ENCODE measurements at places on chromosomes 3 and 15. TPM values are rescaled to one million over a fixed set of nuclear protein-coding genes. Genes with fewer than 3 reads are reported as not detected.
A peak's percentile ranks its signal among the peaks of the same experiment; 100 is the strongest.

DNA sequence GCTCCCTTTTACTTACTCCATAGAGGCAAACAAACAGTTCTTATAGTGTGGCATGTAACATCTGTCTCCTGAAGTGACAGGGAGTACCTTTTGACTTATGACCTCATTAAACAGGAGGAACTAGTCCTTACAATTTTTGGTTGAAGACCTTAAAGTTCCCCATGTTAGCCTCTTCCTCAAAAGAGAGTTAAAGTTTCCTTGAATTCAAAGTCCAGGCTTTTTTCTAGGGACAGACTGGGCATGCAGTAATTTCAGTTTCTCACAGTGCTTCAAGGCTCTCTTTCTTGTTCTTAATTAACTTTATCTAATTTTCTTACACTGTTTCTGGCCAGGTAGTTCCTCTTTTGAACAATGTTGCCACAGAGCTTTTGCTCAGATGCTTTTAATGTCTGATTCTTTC, 12.1 kb downstream of the GOLM2 start:
- no peak for DNase-seq

- no peak for DNase-seq
Observed at GRCh38 chr3:162729686-162730085, 1233.1 kb downstream of the OTOL1 start.

ZDHHC23 gene
- total RNA-seq = 14.8 TPM

- DNase-seq = no peak
Observed at GRCh38 chr3:46669191-46669999, 24.1 kb downstream of the ALS2CL start.

DNA sequence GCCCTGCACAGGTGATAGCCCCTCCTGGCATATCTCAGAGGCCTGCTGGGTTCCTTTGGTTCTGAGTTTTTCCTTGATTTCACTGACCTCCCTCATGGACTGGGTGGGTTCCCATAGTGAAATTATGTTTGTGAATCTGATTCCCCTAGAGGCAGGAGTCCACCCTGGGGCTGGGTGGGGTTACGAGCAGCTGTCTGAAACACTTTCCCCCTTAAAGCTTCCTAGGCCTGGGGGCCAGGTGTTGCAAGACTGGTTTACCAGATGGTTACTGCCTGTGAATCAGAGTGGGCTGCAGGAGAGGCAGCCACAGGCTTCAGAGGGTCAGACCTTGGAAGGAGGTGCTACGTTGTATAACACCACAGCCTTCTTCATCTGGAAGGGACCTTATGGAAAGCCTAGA, 34.3 kb downstream of the IL20RB start:
- no peak for DNase-seq

DNA sequence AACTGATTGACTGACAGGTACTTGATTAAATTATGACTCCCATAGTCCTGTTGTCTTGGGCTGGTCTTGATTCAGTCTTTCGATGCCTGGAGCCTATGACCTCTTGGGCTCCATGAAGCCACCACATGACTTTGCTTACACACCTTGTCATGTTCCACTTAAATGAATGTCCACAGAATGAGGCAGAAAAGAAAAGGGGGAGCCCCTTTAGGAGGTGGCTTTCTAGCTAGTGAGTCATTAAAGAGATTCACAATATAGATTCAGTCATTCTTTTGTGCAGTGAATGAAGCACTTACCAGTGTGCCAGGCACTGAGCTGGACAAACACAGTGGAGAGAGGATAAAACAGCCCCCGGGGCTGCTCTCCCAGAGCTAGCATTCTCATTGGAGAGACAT, 17.1 kb downstream of the VIPR1 start:
- DNase-seq = no peak

DNA sequence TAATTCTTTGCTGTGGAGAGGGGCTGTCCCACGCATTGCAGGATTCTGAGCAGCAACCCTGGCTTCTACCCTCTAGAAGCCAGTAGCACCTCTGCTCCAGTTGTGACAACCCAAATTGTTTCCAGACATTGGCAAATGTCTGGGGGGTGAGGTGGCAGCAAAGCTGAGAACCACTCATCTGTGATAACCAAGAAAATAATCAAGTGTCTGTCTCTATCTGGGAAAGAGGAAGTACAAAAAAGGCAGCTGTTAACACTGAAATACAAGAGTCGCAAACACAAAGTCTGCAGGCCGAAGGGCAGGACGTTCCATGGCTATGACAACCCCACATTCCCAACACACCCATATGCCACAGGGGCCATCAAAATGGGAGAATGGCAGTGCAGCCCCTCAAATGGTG, 42.2 kb upstream of the GNB5 start:
- no peak for DNase-seq

ZNF501 gene
- 6.6 TPM for total RNA-seq

DNA sequence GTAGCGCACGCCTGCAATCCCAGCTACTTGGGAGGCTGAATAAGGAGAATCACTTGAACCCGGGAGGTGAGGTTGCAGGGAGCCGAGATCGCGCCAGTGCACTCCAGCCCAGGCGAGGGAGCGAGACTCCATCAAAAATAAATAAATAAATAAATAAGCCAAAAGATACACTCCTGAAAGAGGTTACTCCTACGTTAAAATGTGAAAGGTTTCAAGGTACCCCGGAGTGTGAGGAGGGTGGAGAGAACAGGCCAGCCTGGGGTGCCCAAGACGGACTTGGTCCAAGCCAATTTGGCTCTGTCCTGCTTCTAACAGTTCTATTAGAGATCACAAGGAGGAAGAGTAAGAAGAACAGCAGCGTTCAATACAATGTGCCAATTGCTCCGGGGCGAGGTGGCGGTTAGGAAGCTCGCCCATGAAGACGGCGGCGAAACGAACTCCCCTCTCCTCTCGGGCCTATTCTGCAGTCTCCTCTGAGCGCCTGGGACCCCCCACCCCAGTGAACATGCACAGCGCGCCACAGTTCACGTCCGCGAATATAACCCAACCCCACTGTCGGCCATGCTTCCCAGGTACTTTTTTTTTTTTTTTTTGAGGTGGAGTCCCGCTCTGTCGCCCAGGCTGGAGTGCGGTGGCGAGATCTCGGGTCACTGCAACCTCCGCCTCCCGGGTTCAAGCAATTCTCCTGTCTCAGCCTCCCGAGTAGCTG, 942 bp downstream of the ELP6 start:
- DNase-seq = peak; percentile 45

DNA sequence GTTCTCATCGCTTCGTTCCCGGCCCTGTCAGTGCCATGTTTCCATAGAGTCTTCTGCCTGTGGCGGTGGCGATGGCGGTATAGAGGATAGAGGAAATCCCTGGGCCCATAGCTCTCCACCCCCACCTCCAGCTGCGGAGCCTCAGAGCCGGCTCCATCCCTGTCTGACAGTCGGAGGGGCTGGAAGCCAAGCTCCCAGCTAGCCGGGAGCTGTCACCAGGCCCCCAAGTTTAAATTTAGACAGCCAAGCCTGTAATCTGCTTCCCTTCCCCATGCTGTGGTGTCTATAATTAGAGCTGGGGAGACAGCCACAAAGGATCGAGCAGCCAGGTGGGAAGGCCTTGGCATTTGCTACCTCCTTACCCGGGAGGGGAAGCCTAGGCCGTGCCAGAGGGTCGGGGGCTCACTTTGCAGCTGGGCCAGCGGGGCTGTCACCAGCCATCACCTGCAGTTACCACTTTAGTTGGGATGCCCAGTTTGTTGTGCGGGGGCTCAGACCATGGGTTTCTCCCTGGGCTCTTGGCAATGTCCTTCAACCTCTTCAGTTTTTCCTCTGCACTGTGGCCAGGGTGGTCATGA, 56.3 kb upstream of the SEC13 start:
- DNase-seq = no peak

CCR9 gene
- not detected for total RNA-seq

MYEF2 gene
- 60.7 TPM for total RNA-seq

- no peak for DNase-seq
Observed at GRCh38 chr3:31793821-31794220, 187.2 kb downstream of the OSBPL10 start.

GRCh38 chr3:175983379-175983778, 1124.2 kb downstream of the NAALADL2 start:
- no peak for DNase-seq

DNA sequence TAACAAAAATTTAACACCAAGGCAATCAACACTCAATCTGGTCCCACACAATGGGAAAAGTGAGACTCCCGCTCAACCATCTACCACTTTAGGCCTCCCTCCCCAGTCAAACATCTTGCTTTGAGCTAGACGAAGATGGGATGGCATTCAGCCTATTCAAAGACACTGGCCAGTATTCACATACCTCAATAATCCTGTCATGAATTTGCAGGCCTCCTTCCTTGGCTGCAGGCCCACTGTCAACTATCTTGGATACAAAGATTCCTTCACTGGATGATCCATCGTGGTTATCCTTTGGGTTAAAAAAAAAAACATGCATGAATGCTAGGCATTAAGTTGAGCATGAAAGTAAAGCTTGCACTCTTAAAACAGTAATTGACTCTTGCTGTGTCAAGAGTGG, 22.6 kb downstream of the PDZRN3 start:
- DNase-seq = no peak

P2RY13 gene
- total RNA-seq = not detected

- DNase-seq = no peak
Observed at GRCh38 chr15:80989081-80989517, 520 bp downstream of the MESD start.

KBTBD13 gene
- total RNA-seq = not detected

DNA sequence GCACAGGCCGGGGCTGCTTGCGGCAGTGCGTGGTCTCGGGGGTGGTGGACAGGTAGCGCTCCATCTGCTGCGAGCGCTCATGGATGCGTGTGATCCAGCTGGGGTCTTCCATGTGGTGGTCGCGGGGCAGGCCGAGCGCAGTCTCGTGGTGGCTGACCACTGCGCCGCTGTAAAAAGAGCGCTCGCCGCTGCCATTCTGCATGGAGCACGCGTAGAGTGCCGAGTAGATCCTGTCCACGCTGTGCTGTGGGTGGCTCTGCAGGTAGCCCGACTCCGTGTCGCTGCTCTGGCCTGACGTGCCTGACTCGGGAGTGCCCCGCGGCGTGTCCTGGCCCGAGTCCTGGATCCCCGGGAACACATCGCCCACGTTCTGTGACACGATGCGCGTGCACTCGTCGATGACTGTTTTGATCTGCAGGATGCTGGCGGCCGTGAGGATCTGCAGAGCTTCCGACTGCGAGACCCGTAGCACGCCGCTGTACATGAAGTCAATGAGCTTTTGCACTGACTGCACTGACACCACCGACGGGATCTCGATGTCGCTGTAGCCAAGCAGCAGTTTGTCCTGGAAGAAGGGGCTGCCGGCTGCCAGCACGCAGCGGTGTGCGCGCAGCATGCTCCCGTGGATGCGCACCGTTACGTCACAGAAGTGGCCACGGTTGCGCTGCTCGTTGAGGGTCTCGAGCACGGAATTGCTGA, 57.4 kb downstream of the TIGIT start:
- no peak for DNase-seq

DNA sequence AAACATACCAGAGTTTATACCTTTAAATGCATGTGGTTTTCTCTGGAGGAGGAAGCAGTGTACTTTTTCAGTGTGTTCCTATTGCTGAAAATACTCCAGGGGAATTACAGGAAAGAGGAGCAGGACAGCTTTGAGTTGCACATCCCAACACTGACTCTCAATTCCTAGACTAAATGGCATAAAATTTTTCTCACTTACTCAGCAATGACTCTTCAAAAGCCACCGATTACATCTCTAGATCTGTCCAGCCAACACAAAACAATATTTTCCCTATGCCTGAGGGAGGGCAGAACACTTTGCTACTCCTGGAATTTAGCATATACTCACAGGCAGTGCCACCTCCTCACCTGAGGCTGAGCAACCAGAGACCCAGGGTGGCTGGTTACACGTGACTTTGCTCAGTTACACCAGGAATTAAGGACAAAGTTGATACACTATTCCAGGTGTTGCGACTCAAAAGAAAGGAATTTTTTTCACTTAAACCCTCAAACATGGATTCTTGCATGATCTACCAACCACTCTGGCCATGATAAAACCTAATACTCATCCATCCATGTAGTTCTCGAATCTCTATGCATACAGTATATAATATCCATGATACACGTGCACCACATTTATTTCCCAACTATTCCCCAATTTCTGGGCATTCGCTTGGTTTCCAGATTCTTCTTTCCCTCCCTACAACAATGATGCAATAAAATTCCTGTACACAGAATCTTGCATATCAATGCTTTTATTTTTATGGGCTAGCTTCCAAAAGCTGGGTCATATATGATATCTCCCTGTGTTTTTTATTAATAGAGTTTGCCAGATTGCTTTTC, 194.6 kb downstream of the THRB start:
- no peak for DNase-seq

DNA sequence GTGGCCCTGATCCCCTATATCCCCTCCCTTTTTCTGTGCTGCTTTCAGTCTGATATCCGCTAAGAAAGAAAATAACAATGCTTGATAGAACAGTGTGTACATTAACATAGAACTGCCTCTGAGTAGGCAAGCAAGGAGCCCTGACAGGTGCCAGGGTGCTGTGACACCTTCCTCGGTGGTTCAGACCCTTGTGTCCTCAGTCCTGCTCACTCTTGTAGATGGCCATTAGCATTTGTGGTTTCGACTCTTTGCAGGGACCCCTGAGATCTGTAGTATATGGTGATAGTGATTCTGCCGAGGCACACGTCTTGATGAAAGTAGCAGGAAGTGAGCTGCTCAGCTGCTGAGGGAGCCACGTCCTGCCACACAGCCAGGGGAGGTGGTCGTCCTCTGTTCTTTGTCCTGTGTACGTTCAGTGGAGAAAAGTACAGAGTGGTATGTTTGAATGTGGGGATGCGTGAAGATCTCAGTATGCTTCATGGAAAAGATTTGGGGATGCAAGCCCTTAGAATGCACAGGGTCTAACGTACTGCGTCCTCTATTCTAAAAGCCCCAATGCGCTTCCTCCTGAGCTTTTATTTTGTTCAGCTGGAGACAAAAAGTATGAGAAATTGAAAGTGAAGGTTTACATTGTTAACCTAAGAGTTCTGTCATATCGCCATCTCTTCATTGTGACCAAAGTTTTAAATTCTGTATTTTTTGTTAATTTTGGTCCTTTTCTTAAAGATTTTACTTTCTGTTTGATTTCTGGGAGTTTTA, 35.4 kb downstream of the PXYLP1 start:
- no peak for DNase-seq

- DNase-seq = no peak
Observed at GRCh38 chr15:55279746-55280351, 9.8 kb downstream of the RAB27A start.

CPLX3 gene
- total RNA-seq = 0.66 TPM
